ENCODE measurements at places on chromosomes 6 and 20. TPM values are rescaled to one million over a fixed set of nuclear protein-coding genes. Genes with fewer than 3 reads are reported as not detected.

DNA sequence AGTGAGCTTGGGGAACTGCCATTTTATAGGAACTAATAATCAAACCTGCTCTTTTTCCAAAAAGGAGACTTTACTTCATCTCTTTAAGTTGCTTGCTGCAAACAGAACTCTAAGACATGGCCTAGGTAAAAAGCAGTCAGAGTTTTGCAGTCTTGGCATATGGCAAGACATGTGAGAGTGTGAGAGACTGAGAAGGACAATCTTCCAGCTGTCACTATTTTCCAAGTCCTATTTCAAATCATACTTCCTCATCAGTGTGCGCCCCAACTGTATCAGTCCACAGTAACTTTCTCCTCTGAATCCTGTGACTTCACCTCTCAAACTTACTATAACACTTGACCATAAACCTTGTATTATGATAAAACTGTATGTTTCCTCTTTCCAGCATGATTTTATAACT, 10.4 kb downstream of the CALHM6 start:
- H3K4me3 ChIP-seq: no peak overlapping the region
- H3K27ac ChIP-seq: no peak overlapping the region
- H3K36me3 ChIP-seq: no peaks in the 10 kb centered on the region
- no peak for DNase-seq
- H3K4me1 ChIP-seq: peaks cover 18% of the 10 kb centered on the region

DNA sequence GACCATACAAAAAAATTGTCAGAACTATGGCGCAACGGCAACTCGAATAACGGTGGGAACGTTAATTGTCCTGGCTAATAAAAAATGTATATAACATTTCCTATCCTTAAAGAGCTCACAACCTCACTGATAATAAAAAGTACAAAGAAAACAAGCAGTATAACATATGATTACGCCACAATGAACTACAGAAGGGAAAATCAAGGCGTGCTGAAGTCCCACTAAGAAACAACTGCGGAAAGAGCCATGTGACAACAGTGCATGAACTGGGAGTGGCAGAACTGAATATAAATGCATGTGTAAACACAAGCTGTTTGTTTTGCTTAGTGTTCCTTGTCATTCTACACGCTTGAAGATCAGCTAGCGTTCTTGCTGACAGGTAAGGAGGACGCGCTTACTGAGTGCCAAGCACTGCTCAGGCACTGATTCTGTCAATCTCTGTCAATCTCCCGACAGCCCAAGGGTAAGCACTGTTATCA, 466 bp upstream of the PSMB1 start:
- peaks cover 24% of the 10 kb centered on the region for H3K36me3 ChIP-seq
- peaks cover 39% of the 10 kb centered on the region for H3K4me1 ChIP-seq
- no peak for DNase-seq
- no peak overlapping the region for H3K4me3 ChIP-seq
- H3K27me3 ChIP-seq: no peaks in the 10 kb centered on the region
- H3K27ac ChIP-seq: no peak overlapping the region

DNA sequence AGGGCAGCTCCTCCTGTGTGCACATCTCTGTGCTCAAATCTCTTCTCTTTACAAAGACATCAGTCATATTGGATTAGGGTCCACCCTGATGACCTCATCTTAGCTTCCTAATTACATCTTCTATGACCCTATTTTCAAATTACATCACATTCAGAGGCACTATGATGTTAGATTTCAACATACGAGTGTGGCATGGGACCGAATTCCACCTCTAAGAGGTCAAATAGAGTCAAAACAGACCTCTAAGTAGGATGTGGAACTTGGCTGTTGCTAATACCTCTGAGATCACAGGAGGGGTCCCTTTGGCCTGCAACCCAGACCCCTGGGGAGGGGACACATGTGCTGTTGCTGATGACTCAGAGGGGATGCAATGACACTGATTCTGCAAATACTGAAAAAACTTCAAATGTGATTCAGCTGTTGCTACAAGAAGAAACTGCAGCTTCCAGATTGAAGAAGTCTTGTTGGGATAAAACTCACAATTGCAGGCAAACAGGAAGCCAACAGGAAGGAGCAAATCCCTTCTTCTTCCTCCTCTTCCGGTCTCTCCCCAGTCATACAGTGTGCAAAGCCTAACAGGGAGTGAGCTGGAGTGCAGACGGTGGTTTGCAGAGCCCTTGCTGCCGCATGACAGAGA, 216.2 kb downstream of the MYLK4 start:
- no peak for DNase-seq
- no peaks in the 10 kb centered on the region for H3K4me1 ChIP-seq
- H3K36me3 ChIP-seq: no peaks in the 10 kb centered on the region
- H3K27ac ChIP-seq: no peak overlapping the region
- peaks cover 73% of the 10 kb centered on the region for H3K27me3 ChIP-seq

The PPP1R3G gene
- total RNA-seq: 0.06 TPM

The MAP3K5 gene
- 3.9 TPM for total RNA-seq

The HSD17B8 gene
- total RNA-seq: 32.6 TPM

All from activated naive CD8-positive, alpha-beta T cell treated with anti-CD3 and anti-CD28 coated beads for 36 hours (primary cell).